ENCODE measurements at places on chromosomes 3 and 15.
A peak's percentile ranks its signal among the peaks of the same experiment; 100 is the strongest.

GRCh38 chr15:75677465-75678323, 30.0 kb downstream of the SNX33 start:
- DNase-seq = no peak

- DNase-seq = no peak
Observed at GRCh38 chr3:135239615-135239884, 444.5 kb downstream of the EPHB1 start.

GRCh38 chr3:130834476-130834875, 59.4 kb upstream of the ATP2C1 start:
- no peak for DNase-seq

DNA sequence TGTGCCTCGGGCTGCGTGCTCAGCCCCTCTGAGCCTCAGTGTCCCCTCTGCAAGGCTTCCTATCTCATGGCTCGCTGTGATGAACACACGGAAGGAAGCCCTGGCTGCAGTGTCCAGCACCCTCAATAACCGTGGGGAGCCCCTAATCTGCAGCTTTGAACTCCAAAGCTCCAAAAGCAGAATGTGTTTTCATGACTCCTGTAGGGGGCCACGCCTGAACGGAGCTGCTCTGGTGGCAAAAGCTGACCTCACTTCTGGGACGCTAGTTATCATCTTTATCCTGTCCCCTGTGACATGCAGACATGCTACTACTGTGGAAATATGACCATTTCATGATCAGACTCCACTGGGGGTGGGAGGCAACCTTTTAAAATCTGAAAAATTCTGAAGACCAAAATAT, 98.8 kb downstream of the SEC22A start:
- no peak for DNase-seq

DNA sequence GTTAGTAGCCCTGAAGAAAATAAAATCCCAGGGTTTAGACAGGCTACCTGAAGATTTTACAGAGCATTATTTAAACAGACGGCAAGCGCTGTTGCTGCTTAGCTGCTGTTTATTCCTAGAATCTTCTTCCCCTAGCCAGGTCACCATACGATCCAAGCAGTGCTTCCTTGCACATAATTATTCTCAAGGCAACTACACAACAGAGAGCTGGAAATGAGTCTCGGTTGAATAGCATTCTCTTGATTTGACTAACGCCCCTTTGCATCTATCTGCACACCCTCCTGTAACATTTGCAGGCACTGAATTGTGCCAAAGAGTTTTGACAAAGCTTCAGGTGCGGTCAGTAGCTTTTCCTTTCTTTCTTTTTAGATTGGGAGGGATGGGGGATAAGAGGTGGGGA, 564.4 kb downstream of the TBL1XR1 start:
- DNase-seq = no peak

GRCh38 chr3:166660962-166661361, 719.1 kb downstream of the ZBBX start:
- no peak for DNase-seq

- peak; percentile 46 for DNase-seq
Observed at GRCh38 chr15:99931703-99932603, 198.7 kb upstream of the LYSMD4 start.
